ENCODE measurements at places on chromosomes 1 and 21. TPM values are rescaled to one million over a fixed set of nuclear protein-coding genes. Genes with fewer than 3 reads are reported as not detected.

DNA sequence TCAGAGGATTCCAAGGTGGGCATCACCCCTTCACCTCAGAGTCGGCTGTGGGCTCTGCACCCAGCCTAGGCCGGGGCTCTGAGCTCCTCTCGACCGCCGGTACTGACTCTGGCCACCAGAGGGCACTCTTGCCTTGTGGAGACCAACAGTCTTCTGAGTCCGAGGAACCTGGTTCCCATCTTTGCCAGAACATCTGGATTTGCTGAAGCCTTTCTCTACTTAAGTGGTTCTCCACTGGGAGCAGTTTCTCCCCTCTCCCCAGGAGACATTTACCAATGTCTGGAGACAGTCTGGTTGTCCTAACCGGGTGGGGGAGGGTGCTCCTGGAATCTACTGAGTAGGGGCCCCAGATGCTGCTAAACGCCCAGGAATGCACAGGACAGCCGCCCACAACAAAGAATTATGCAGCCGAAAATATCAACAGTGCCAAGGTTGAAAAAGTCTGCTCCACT lies 9.4 kb downstream of the ETV3L start:
- DNase-seq: peak; percentile 92

GRCh38 chr1:203663821-203664220 lies 37.2 kb downstream of the ATP2B4 start:
- DNase-seq: no peak

The SPRR2G gene
- total RNA-seq: not detected

The AMIGO1 gene
- total RNA-seq: 13.8 TPM

- peak; percentile 9 for DNase-seq
Measured at GRCh38 chr21:45836694-45837670, 144.6 kb upstream of the COL6A1 start.

- no peak for DNase-seq
Measured at GRCh38 chr1:54121482-54122134, 31.2 kb downstream of the CDCP2 start.

GRCh38 chr1:224732377-224733026 lies 116.4 kb downstream of the CNIH3 start:
- DNase-seq: no peak

All from cardiac septum (tissue), 1 donor.